PC-3 (cell line): ENCODE measurements at places on chromosomes 4 and X. TPM values are rescaled to one million over a fixed set of nuclear protein-coding genes. Genes with fewer than 3 reads are reported as not detected.

The ETNPPL gene
- not detected in 2 replicates for total RNA-seq

- no peak for DNase-seq
Observed at GRCh38 chr4:24482871-24483270, 101.5 kb downstream of the DHX15 start.

- no peak for DNase-seq
Observed at GRCh38 chr4:52755426-52755825, 4.2 kb upstream of the ERVMER34-1 start.

The KIT gene
- not detected in 2 replicates for total RNA-seq

DNA sequence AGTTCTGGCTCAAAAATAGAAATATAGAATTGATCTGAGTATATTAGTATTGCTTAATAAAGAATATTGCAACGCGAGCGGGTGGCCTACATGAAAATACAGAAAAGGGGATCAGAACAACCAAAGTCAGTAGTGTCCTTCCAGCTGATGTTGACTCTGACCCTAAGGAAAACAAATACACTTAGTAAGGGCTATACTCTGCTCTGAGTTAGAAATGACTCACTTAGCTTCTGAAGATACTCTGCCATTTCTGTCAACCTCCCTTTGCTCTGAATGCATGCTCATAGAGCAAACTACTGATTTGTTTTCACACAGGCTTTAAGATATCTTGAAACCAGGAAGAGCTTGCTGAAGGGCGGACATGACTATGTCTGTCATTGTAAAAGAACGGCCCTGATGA is 22.6 kb upstream of the NMU start:
- peak; percentile 27 for DNase-seq
